ENCODE measurements at places on chromosomes 6 and 20.

DNA sequence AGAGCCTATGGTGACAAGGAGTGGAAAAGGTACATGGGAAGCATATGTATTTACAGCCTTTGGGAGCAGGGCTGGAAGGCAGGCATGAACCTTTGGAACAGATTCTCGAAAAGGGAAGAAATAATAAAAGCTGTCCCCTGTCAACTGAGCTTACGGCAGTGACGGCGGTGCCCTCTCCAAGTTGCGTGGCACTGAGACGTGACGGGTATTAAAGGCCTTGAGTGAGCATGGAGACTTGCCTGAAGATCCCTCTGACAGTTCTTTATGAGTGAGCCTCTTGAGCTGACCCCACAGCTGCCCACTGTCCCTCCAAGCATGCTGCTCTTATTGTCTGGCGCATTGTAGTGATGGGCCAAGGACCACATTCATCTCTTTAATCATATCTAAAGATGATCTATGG lies 388.5 kb downstream of the ZFAND3 start:
- no peak for DNase-seq

DNA sequence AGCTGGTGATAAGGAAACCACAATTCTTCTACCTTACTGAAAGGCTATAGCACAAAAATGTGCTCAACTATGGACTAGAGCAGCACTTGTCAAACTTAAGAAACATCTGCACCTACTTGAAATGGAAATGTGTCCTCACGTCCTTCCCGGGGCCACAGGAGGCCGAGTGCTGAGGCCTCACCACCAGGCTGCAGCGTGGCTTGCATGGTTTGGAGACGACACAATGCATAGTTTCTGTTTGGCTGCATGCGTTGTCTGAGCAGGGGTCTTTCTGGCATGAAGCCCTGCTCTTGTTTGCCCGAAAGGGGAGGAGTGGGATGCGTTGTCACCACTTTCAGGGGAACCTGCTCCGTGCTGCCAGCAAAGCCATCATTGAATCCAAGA lies 228.8 kb downstream of the TTLL2 start:
- no peak for DNase-seq

- no peak for DNase-seq
Measured at GRCh38 chr6:87588756-87589407, 905 bp downstream of the RARS2 start.

DNA sequence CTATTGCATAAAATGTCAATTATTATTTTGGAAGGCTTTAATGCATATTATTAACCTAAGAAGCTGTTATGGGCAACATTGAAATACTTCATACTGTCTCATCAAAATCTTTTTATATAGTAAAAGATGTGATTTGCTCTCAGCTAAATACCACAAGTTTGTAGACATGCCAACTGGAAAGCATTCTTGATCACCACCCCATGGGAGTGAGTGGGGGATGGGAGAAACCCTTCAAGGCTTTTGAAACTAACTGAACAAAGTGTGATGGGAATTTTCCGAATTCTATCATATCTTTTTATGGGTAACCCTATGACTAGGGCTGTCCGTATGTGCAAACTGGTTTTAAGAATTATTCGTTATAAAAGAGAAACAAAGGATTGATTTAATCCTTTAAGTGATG lies 377.3 kb upstream of the JAG1 start:
- DNase-seq, result no peak

GRCh38 chr6:2266841-2267240 lies 21.4 kb upstream of the GMDS start:
- DNase-seq, result no peak

DNA sequence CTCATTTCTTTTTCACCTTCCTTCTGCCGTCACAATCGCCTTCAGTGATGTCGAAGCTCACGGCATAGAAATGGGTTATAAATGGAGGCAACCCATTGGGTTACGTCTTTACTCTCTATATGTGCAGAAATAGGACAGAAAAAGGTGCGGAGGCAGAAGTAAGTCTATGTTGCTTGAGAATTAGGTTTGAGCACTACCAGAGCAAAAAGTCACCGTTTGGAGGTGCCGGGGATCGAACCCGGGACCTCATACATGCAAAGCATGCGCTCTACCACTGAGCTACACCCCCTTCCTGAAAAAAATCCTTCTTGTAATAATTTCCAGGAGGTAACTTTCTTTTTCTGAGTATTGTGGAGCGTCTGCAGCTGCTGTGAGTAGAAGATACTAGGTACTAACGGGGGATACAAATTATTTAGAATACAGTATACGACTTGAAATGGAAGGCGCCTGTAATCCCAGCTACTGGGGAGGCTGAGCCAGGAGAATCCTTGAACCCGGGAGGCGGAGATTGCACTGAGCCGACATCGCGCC lies 134.2 kb downstream of the TRIM27 start:
- DNase-seq, result no peak

DNA sequence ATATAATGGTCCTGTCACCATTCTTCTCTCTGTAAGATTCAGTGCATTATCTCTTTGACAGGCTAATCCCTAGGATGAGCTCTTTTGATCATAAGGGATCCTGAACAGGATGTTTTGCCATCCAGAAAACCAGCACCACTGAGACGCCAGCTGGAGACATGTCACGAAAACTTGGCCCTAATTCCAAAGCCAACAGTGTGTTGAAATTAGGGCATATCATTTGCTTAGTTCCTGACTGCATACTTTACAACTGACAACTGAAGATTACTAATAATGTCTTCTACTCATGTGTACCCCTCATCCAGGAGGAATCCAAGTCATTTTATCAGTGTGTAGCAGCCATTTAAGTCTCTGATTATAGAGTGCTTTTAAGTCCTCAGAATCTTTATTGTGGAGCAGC lies 243.6 kb downstream of the KCNQ5 start:
- DNase-seq, result no peak

DNA sequence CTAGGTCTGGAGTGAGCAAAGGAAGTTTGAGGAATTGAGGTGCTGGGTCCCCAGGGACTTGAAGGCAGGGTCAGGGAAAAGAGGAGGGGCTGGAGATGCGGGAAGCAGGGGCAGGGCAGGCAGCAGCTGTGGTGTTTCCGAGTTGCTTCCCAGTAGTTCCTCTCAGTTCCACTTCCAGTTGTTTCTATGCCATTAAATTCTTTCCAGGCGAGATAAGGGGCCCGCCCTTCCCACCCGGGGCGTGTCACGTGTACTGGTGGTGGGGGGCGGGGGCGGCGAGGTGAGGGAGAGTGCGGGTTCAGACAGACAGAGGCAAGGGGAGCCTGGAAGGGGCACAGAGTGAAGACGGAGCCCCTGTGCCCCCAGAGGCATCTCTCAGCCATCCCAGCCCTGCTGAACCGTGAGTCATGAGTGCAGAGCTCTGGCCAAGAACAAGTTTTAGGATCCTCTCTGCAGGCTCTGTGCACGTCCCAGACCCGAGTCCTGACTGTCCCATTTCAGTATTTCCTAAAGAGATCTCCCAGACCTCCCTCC lies 977 bp downstream of the TNXB start:
- no peak for DNase-seq

DNA sequence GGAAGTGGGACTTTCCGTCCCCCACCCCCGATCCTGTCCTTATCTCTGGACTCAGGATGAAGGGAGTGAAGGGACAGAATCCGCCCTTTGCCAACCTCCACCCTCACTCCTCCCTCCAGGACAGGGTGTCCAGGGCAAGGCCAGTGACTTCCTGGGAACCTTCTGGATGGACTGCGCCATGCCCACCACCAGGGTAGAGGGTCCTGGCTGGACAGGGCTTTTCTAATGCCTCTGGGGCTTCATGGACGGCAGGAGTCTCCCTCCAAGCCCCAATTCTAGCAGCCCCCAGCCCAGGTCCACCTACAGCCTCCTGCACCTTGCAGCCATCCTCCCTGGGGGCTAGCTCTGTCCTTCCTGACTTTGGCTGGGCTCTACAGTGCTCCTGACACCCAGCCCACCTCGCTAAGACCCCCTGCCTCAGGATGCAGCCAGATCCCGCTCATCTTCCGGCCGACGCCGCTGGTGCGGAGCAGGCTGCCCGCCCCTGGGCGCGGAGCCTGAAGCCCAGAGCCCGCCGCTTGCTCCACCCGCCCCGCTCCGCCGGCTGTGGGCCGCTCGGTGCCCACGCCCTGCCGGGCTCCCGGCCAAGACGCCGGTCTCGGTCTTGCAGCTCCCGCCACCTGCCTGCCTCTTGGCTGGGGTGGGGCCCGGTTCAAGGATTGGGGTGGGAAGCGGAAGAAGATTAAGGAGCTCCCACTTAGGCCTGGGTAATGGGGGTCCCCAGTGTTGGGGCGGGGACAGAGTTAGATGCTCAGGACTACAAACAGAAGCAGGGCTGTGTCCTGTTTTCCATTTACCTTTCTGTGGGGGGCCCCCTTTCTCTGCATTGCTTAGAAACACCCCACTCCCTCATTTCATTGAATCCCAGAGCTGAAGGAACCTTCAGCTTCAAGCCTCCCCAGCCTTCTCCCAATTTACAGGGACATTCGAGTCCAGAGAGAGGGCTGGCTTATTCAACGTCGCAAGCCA lies 72.8 kb downstream of the MDGA1 start:
- no peak for DNase-seq

GRCh38 chr20:823574-823902 lies 10.0 kb upstream of the FAM110A start:
- DNase-seq, result no peak

DNA sequence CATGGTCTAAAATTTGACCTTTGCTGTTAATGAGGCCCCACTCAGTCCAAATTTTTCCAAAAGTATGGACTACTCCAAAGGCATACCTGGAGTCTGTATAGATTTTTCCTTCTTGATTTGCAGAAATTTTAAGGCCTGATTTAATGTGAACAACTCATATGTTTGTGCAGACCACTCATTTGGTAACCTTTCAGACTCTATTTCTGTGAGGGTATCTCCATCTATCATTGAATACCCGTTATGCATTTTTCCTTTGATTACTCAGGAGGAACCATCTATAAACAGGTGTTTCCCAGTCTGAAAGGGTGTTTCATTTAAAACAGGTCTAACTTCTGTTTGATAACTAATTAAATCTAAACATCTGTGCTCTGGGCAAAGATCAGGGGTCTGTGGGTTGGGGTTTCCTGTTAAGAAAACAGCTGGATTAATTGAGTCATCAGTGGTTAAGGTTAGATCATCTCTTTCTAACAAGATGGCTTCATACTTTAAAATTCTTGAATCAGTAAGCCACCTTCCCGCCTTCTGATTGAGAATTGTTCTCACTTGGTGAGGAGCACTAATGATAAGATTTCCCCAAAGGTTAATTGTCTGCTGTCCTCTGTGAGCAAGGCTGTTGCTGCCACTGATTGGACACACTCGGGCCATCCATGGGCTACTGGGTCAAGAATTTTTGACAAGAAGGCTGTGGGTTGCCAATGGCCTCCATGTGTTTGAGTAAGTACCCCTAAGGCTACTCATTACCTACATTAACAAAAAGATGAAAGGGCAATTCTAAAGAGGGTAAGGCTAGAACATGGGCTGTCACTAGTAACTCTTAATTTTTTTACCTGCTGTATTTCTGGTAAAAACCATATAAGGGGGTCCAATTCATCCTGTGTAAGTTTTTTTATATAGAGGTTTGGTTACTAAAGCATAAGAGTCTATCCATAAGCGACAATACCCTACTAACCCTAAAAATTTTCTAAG lies 24.1 kb downstream of the HLA-B start:
- no peak for DNase-seq

- no peak for DNase-seq
Measured at GRCh38 chr6:43122146-43122545, 46.0 kb downstream of the PTK7 start.

DNA sequence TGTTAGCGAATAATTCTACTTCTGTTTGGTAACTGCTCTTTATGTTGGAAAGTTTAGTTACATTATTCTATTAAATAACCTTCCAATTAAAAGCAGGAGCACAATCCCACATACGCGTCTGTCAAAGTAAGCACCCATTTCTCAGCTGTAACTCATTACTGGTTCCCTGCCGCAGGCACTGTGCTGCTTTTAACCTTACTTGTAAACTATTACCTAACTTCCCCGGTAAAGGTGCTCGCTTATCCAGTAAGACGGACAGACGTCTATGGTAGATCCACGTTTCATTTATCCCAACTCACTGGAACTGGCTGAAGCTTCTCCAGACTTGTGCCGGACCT lies 529 bp upstream of the ENPP4 start:
- no peak for DNase-seq

DNA sequence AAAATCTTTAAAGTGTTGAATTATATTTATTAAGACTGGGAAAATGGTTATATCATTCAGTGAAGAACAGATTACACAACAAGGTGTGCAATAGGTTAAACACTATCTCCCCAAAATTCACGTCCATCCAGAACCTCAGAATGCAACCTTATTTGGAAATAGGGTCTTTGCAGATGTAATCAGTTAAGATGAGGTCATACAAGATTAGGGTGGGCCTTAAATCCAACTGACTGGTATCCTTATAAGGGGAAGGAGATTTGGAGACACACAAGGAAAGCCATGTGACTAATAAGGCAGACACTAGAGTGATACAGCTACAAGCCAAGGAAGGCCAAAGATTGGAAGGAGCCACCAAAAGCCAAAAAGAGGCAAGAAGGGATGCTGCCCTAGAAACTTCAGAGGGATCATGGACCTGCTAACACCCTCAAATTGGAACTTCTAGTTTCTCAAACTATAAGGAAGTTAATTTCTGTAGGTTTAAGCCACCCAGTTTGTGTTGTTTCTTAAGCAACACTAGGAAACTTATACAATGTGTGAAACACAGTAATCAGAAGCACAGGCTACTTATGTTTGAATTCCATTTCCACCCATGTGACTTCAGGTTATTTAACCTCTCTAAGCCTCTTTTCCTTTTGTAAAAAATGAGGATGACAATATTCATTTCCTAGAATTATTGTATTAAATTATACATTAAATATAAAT lies 16.9 kb downstream of the ILRUN start:
- no peak for DNase-seq

DNA sequence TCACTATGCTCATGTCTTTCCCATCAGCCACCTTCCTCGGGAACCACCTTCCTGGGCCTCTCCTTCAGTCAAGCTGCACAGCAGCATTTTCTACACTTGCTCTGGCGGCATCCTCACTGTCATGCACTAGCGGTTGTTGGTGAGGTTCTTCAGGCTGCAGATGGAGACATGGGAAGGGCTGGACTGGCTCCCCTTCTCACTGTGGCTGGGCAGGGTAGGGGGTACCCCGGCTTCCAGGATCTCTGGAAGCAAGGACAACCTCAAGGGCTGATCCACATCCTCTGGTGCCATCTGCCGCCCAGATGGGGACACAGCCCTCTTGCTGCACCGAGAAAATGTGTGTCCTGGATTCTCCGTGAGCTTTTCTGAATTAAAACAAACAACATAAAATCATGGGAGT lies 180.1 kb upstream of the RNF24 start:
- no peak for DNase-seq

GRCh38 chr20:6685181-6685582 lies 82.3 kb upstream of the BMP2 start:
- no peak for DNase-seq

DNA sequence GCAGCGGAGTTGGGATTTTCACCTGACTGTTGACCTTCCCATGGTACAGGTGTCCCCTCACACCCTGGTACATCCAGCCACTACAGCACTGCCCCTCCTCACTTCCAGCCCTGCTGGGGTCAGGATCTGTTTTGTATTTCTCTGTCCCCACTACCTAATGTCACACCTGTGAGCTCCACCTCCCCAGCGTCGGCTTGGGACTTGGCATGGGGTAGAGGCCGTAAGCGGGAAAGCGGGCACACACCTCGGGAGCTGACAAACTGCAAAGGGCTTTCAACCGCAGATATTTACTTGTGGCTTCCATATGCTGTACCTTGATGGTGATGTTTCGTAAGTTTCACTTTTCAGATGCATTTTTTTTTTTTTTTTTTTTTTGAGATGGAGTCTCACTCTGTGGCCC lies 5.4 kb upstream of the CCN5 start:
- DNase-seq, result no peak

Data from stimulated activated CD4-positive, alpha-beta T cell treated with anti-CD3 and anti-CD28 coated beads, Interleukin-1b, Interleukin-23, amount 100 ng/mL, for 1 hour (primary cell).